ENCODE measurements at places on chromosomes 11 and 22.
A peak's percentile ranks its signal among the peaks of the same experiment; 100 is the strongest.

GRCh38 chr11:7486098-7486780 lies 933 bp downstream of the OLFML1 start:
- no peak for DNase-seq

GRCh38 chr11:47861728-47862127 lies 13.6 kb upstream of the NUP160 start:
- DNase-seq = no peak

DNA sequence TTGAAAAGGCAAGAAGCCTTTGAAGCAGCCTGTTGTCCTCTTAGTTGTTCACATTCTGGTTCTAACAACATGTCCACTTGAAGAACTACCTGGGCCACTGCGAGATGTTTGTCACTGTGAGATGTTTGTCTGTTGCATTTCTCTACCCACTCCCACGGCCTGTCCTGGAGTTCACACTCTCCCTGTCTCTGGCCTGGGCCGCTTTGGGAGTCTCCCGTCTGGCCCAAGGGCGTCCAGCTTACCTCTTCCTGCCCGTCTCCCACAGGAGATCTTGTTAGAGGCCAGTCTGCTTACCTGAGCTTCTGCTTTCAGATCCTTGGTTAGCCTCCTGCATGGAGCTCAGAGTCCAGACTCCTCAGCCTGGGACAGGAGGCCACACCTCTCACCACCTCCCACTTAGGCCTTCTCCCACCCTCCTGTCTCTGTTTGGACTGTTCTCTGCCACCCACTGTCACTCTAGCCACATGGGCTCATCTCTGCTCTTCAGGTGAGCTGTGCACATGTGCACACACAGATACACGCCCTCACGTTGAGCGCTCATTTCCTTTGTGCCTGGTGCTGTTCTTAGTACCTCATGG lies 66.0 kb downstream of the TBC1D22A start:
- DNase-seq = no peak

- DNase-seq = no peak
Measured at GRCh38 chr11:72586321-72587090, 87.7 kb downstream of the PDE2A start.

GRCh38 chr22:45884201-45885062 lies 92.5 kb downstream of the WNT7B start:
- DNase-seq = no peak

DNA sequence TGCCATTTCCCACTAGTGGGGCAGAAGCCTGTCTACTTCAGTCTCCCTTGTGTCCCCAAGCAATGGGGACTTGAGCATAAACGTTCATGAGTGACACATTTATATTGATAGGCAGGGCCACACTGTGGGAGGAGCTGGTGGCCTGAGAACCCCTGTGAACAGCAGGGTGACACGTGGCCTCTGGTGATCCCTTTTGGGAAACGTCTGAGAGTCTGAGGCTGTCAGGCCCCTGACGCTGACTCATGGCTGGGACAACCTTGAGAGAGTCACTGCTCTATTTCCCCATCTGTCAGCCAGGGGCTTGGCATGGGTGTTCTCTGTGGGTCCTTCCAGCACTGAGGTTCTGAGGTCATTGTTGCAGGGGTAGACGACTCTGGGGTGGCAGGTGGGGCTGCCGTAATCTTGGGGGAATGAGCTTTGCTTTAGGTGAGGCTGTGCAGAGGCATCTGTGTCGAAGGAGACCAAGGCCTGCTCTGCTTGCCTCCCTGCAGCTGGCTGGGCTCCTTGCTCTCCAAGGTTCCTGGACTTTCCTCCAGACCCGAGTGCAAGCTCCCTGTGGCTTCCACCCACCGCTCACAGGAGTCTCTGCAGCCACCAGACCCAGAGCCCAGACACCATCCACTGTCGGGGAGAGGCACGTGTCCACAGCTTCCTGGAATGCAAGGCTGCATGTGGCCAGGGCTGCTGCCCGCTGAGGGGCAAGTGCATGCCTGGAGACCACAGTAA lies 54.7 kb downstream of the SMIM38 start:
- DNase-seq = no peak

DNA sequence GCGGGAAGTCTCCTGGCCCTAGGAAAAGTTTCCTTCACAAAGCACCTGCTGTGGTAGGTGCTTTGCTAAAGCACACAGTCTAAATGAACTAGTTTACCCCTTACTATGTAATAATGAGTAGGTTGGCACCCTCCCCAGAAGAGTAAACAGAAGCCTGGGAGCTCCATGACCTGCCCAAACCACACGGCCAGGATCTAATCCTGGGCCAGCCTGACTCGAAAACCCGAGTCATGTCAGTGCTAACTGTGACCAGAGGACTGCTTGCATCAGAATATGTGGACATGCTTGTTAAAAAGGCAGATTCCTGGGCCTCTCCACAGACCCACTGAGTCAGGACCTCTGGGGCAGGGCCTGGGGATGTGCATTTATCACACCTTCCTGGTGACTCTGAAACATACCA lies 67.7 kb downstream of the PANX1 start:
- no peak for DNase-seq

DNA sequence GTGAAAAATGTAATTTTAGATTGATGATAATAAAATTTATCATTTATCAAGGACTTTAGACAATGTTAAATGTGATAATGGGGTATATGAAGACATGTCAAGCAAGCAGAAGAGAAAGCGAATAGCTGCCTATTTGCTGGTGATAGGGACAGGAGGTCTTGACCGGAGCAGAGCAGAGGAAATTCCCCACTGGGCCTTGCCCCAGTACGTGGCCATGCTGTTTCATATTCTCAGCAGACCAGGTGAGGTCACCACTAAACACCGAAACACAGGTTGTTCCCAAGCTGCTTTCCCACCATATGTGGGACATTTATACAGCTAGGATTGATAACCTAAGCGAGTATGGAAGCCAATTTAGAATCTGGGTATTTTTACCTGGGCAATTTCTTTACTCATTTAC lies 1629.6 kb downstream of the FAM181B start:
- DNase-seq = no peak

DNA sequence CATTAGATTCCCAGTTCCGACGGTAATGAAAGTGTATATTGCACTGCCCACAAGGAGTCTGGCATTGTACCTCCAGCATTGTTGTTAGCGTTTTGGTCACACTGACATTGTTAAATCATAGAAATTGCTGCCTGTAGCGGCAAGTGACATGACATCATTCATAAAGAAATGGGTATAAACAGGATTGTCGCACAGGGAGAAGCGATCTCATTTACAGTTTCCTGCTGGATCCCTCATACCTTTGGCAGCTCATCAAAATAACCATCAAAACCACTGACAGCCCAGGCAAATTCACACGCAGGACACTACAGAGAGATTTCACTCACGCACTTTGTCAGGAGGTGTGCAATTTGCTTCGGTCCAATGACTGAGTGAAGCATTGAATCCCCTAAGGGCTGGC lies 3.5 kb downstream of the HTR3B start:
- no peak for DNase-seq

DNA sequence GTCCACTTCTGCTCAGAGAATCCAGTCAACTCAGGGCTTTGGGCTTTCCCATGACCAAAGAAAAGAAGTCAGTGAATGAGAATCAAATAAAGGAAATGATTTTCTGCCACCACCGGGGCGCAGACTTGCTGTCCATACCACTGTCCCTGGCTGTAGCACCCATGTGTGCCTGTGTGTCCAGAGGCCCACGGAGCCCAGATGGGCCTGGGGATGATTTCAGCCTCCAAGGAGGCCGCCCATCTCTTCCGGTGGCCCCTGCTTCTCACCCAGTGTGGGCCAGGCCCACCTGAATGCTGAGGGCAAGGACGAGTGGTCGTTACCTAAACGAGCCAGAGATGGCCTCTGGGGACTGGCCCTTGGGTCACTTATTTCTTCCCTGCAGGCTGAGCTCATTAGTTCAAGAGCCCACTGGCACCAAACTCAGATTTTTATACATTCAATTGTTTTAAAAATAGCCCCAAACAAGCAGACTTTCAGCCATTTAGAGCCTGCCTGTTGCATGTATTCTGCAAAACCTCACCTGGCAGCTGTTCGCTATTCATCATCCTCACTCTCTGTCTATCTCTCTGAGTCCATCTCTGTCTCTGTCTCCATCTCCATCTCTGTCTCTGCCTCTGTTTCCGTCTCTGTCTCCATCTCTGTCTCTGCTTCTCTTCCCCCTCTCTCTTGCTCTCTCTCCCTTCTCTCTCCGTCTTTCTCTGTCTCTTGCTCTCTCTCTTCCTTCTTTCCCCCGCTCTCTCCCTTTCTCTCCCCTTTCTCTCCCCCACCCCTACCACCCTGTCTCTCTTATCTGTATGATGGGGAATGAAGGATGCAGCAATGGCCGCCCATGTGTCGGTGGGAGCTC lies 24.2 kb downstream of the KRTAP5-5 start:
- DNase-seq = no peak

DNA sequence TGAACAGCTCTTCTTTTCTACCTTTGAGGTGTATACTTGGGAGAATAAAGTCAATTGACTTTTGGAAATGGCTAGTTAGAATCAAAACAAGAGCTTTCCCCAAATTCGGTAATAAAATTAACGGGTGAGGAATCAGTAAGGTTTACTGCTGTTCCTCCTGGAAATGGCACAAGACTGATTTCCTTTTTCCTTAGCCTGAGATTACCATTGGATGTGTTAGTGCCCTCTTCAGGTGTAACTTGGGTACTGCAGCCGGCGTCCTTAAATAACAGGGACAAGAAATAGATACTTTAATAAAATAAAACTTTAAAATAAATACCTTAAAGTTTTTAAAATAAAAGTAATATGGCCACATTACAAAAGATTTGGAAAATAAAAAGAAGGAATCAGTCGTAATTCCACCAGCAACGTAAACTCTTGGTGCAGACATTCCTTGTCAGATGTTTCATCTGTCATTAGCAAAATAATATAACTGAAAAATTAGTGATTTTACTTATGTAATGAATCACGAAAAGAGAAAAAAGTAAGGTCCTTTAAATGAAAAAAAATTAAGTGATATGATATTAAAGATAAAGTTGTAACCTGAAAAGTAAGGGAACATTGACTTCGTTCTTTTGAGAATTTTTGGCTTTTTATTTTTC lies 29.7 kb downstream of the ZFTA start:
- peak; percentile 26 for DNase-seq

GRCh38 chr22:40036591-40037225 lies 42.0 kb downstream of the FAM83F start:
- peak; percentile 23 for DNase-seq

- DNase-seq = no peak
Measured at GRCh38 chr11:36899800-36900199, 301.8 kb upstream of the RAG2 start.
